ENCODE measurements at places on chromosomes 1 and 21.
A peak's percentile ranks its signal among the peaks of the same experiment; 100 is the strongest.

DNA sequence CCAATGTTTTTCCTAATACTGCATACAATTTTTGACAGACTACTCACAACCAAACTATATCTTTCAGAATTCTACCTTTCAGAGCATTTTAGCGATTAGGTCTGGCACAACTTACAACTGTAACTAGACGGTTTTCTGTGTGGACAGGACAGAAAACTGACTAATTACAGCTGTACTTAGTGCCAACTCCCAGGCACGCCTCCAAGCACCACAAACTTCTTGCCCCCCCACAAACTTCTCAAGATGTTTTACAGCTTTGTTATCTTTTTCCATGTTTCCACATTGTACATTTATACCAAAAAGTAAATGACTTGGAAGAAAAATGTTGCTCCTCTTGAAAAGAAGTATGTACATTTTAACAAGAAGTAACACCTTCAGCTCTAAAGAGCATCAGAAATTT lies 13.8 kb downstream of the LYST start:
- DNase-seq, result no peak

GRCh38 chr21:31293986-31294385 lies 50.1 kb downstream of the TIAM1 start:
- DNase-seq, result peak; percentile 10

DNA sequence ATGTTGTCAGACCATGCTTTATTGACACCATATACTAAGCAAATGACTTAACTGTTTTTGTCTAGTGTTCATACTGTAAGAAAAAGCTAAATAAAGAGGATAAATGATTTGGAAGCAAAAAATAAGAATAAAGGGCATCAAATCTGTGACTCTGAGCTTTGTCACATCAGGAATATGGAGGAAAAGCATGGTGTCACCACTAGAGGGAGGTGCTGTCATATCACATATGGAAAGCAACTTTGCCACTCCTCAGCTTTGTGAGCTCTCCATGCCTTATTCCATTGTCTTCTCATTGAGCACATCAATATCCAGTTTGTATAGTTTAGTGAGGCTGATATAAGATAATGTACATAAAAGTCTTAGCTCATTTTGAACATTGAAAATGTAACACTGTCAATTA lies 20.8 kb upstream of the GBP1 start:
- no peak for DNase-seq

DNA sequence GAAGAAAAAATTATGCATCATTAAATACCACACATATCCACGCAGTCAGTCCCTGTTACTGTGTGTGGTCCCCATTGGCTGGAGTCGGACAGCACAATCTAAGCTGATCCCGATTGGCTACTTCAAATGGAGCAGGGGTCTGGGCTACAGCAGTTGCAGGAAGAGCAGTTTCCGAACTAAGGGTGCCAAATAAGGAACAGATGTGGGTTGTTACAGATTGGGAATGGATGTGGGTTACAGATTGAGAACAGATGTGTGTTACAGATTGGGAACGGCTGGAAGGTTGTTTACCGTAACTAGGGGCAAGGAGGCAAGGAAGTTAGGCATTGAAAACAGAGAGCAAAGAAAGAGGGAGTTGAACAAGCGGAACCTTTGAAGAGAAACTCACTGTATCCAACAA lies 19.9 kb downstream of the OR2L13 start:
- DNase-seq, result no peak

- DNase-seq, result no peak
Observed at GRCh38 chr1:62784509-62785365, 805 bp downstream of the ATG4C start.

GRCh38 chr1:7534061-7534825 lies 236.9 kb upstream of the VAMP3 start:
- DNase-seq, result no peak

GRCh38 chr1:56063461-56063860 lies 515.9 kb downstream of the PLPP3 start:
- no peak for DNase-seq

- DNase-seq, result no peak
Observed at GRCh38 chr1:224503161-224504118, 68.8 kb upstream of the WDR26 start.

DNA sequence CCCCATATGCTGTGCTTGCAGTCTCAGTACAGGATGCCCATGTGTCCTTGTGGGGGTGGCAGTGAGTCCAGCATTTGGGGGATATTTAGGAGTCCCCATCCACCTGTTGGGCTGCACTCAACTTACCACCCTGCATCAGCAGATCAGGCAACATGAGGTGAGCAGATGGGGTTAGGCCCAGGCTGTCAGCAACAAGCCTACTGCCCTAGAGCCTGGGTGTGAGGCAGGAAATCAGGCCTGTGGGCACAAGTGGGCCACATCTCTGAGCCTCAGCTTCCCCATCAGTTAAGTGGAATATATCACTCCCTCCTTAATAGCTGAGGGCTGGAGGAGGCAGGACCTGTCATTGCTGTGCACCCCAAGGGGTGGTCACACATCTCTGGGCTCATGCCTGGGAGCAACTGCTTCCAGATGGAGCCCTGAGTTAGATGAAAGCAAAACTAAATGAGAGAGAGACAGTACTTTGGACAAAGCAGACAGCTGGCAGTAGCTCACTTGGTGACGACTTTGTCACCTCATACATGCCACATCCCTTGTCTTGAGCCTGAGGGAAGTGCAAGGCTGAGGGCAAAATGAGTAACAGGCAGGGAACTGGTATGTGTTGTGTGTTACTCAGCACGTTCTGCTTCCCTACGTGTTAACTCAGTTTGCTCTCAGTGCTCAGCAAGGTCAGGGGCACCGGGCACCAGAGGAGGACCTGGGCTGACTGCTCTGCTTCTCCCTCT lies 48.4 kb downstream of the TRIM11 start:
- no peak for DNase-seq

GRCh38 chr21:31107176-31107785 lies 69.0 kb upstream of the KRTAP19-8 start:
- DNase-seq, result no peak

DNA sequence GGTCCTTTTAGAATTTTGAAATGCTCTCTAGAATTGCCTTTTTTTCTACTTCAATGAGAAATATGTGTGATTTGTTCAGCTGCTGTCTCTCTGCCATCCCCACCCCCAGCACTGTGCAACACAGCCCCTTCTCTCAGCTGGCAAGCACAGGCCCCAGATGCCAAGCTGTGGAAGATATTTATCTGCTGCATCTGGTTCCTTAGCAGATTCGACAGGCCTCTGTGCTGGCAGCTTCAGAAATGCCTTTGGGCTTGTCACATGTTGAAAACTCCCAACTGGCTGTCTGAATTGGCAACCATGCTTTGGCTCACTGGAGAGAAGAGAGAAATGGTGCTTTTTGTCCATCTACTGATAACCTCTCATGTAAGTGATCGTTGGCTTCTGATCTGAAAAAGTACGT lies 206.7 kb upstream of the C1orf87 start:
- no peak for DNase-seq

DNA sequence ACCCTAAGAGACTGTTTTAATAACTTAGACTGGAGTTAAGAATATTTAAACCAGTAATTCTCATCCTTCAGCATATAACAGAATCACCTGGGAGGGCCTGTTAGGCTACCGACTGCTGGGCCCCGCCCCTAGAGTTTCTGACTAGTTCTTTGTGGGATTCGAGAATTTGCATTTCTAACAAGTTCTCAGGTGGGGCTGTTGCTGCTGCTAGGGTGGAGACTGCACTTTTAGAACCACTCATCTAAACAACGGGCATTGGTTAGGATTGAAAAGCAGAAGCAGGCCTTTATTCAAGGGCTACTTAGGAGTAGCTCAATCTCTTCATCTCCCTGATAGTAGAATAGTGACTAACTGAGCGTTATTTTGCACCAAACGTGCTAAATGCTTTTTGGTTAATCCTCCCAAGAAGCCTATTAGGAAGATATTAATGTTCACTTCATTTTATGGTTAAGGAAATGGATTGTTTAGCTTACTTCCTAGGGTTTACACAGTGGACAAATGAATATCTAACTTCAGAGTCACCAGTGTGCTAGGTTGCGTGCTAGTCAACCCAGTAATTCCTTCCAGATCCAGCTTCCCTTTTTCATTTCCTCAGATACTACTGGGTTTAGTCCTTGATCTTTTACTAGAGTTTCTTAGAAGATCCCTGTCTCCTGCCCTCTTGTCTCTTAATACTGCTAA lies 31.1 kb upstream of the UAP1 start:
- DNase-seq, result no peak

- no peak for DNase-seq
Observed at GRCh38 chr1:220880362-220880670, 1.1 kb downstream of the HLX start.

DNA sequence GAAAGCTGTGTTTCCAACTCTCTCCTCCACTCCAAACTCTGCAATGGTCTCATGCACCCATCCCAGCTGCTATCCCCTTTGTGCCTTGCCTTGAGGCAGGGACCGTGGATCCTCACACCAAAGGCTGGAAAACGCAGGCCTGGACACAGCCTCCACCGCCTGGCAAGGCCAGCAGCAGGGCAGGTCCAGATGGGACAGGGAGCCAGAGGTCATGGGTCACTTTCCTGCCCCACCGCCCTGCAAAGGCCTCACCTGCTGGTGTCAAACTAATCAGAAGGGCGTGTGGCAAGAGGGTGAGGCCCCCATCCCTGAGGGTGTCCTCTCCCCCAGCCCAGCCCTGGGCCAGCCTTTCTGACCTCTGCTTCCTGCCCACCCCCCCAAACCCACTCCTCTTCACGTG lies 106.3 kb downstream of the PAX7 start:
- no peak for DNase-seq

DNA sequence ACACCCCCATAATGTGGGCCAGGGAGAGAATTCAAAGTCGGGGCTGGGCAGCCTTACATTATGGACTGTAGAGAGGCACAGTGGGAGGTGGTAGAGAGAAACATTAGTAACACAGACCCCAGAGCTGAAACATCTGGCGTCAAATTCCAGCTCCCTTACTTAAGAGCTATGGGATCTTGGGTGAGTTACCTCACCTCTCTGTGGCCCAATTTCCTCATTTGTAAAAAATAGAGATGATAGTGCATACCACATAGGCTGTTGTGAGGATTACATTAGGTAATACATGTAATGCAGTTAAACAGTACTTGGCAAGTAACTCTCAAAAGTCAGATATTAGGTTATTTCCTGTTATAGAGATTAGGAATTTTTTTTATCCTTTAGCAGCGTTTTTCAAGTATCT lies 160.5 kb upstream of the KIAA0040 start:
- DNase-seq, result no peak

DNA sequence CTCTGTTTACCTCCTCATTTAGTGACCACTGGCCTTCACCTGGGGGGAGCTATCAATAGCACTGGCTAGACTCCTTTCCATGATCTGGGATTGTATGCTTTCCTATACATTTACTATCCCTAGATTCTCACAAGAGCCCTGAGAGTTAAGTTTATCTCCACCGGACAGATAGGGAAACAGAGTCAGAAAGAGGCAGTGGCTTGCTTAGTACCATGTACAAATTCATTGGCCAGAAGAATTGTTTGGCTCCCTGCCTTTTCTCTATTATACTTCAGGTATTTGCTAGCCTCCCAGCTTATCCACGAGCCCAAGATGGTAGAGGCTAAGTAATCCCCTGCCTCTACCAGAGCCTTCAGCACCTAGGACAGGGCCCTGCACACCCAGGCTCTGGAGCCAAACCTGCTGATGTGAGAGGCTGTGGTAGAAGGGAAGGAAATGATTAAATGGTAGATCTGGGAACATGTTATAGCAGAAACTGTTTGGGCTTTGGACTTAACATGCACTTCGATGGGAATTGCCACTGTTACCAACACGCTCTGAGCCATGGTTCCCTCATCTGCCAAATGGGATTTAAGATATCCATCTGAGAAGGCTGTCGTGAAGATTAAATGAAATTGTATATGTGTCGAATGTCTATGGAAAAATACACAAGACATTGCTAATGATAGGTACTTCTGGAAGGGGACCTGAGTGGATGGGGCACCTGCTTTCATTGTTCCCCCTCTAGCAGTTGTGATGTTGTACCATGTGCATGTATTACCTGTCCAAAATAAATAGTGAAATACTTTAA lies 3.1 kb upstream of the BLACAT1 start:
- no peak for DNase-seq

DNA sequence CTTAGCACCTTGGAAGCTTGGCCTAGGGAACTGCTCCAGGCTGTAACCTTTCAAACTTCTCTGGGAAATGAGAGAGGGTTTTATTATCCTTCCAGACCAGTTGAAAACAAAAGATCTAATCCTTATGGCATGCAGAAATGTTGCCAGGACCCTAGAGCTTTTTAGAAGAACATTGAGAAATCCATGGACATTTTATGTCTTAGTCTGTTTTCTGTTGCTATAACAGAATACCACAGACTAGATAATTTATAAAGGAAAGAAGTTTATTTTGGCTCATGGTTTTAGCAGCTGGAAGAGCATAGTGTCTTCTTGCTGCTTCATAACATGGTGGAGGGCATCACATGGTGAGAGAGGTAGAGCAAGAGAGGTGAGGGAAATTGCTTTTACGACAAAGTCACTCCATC lies 25.8 kb downstream of the OSBPL9 start:
- no peak for DNase-seq
